ENCODE measurements at places on chromosomes 7 and 10.

GRCh38 chr10:6145166-6145987 is 56.5 kb downstream of the RBM17 start:
- no peak for DNase-seq

DNA sequence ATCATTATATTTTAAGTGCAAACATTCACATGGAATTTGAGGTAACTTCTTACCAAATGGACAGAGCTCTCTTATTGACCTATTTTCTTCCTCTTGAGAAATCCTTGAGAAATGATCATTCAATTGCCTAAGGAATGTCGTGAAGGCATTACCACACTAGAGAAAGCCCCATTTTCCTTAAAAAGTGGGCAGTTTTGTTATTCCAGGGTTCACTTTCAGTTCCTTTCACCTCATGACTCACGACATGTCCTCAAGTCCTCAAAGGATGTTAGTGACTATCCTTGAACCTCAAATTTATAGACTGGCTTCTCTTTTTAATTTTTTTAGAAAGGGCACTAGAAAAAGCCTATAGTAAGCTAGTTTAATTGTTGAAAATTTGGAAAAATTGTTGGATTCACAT is 40.4 kb upstream of the SMIM30 start:
- DNase-seq, result no peak

DNA sequence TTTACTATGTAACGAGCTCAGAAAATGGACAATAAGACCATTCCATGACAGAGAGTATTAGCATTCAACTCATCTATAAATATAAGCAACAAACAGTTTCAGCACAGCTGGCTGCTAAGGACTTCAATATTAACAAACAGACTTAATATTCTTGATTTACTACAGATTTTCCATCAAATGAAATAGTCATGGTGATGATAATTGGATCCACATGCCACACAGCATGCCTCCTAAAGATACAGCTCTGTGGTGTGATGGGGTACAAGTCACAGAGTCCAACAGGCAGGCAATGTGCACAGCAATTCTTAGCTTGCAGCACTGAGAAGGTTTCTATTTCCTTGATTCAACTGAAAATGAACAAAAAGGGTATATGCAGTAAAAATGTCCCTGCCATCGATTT is 54.0 kb downstream of the DOCK4 start:
- no peak for DNase-seq

- DNase-seq, result no peak
These were observed 64.4 kb upstream of the ITGA8 start for GRCh38 chr10:15783941-15784636.

DNA sequence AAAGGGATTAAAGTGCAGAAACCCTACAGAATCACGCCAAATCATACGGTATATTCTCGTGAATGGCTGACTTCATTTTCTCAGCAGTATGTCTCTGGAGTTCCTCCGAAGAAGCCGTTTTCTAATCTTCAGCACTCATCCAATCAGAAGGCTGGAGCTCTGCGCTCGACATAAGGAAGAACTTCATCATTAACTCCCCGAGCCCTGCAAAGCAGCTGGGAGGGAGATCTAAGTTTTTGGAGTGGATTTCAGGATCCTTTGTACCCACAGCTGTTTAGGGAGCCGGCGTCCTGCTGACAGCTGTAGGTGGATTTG is 40.7 kb upstream of the SDK1 start:
- DNase-seq, result no peak

Measured in Karpas-422 (cell line).